ENCODE measurements at places on chromosomes 4 and X.

DNA sequence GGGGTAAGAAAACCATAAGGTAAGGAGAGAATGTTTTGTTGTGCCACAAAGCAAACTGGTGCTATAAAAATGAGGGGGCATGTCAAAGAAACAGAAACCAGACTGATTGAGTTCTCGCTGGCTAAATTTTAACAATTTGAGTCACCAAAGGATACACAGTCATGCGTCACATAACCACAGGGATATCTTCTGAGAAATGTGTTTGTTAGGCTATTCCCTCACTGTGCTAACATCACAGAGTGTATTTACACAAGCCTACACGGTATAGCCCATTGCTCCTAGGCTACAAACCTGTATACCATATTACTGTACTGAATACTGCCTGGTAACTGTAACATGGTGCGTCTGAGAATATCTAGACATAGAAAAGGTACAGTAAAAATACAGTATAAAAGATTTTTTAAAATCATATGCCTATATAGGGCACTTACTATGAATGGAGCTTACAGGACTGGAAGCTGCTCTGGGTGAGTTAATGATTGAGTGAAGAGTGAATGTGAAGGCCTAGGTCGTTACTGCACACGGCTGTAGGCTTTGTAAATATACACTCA lies 50.1 kb downstream of the FBXW7 start:
- DNase-seq, result no peak

DNA sequence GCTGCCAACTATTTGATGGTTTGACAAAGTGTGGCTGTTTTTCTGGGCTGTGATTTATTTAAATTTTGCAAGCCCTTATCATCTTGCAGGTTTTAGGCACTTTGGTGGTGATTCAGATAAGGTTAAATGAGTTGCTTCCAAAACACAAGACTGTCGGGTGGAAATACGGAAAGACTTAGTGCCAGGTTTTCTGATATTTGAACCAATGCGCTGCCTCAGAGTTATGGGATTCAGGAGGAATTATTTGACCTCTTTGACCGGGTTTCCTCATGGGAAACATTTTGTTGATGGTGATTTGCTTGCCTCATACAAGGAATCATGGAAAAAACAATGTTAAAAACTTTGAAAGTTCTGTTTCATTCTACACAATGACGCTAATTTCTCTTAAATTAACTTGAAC lies 136.1 kb upstream of the MAP9 start:
- no peak for DNase-seq

GRCh38 chrX:66203114-66203513 lies 39.1 kb downstream of the HEPH start:
- no peak for DNase-seq

GRCh38 chr4:17688011-17688441 lies 73.6 kb downstream of the MED28 start:
- DNase-seq, result no peak

DNA sequence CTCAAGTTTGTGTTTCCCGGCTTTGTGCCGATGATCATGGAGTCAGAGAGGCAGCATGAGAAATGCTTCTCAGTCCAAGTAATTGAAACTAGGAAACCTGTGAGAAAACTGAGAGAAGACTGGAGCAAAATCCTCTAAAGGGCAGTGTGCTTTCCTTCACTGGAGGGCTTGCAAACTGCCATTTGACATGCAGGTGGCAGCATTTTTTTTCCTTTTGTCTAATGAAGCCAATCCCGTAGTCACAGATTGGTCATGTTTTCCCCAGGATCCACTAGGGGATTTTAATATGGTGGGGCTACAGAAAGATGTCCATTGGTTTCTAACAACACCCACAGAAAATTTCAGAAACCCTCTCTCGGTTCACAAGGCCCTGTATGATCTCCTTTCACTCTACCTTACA lies 117.4 kb upstream of the NUDT10 start:
- no peak for DNase-seq

- DNase-seq, result no peak
Observed at GRCh38 chr4:183376381-183376780, 54.2 kb upstream of the CLDN24 start.

DNA sequence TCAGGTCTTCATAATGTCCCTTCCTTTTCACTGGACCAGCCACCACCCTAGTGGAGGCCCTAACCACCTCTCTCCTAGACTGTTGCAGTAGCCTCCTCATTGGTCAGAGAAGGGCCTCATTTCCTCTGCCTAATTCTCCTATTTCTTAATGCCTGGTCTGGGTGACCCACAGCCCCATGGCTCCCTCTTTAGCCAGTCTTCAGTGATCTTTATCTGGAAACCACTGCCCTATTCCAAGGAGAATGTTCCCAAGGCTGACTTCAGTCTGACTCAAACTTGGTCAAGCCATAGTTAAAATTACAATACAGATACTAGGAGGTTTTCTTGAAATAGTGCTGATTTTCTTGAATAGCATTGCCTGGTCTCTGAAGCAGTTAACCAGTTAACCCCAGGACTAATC lies 53.6 kb upstream of the PRPS1 start:
- no peak for DNase-seq

GRCh38 chrX:118666521-118666920 lies 60.9 kb upstream of the IL13RA1 start:
- DNase-seq, result no peak

- DNase-seq, result no peak
Observed at GRCh38 chr4:173958445-173958844, 325.0 kb downstream of the FBXO8 start.

- DNase-seq, result no peak
Observed at GRCh38 chr4:76206222-76206942, 7.2 kb downstream of the SCARB2 start.

DNA sequence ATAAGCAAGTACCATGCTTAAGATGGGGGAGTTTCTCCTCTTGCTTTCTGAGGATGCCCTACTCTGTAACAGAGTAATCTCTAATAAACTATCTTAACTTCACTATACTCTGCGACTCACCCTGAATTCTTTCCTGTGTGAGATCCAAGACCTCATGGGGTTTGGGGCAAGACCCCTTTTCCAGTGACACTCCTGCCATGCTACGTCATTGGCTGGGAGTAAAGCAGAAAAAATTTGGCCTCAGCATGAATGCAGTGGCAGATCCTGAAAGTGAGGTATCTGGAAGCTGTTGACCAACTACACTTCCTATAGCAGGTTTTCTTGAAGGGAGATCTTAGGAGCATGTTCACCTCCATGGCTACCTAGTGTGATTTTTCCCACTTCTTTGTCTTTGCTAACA lies 109.1 kb upstream of the MED14 start:
- no peak for DNase-seq

- DNase-seq, result no peak
Observed at GRCh38 chr4:81650606-81651242, 179.0 kb upstream of the RASGEF1B start.

DNA sequence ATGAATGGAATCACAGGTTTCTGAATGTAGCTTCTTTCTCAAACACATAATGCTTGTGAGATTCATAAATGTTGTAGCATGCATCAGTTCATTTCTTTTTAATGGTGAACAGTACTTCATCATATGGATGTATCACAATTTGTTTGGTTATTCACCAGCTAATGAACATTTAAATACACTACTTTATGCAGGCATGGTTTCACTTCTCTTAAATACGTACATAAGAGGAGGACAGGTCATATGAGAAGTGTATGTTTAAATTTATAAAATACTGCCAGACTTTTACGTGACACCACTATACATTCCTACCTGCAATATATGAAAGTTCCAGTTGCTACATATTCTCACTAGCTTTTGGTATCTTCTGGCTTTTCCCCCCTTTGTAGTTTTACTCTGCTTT lies 65.4 kb downstream of the ANKRD17 start:
- DNase-seq, result no peak

GRCh38 chr4:78313754-78314120 lies 237.8 kb upstream of the ANXA3 start:
- DNase-seq, result no peak

All from thoracic aorta (tissue), 2 donors.